ENCODE measurements at places on chromosomes 12 and 14. TPM values are rescaled to one million over a fixed set of nuclear protein-coding genes. Genes with fewer than 3 reads are reported as not detected.

SLC38A4 gene
- total RNA-seq, result 0.45 TPM

RNF212B gene
- total RNA-seq, result not detected

AICDA gene
- total RNA-seq, result not detected

B4GALNT1 gene
- total RNA-seq, result 2.7 TPM

RAB5B gene
- 88.2 TPM for total RNA-seq

RTRAF gene
- total RNA-seq, result 140 TPM

CCDC175 gene
- not detected for total RNA-seq

ASIC1 gene
- 0.71 TPM for total RNA-seq

CEBPE gene
- total RNA-seq, result not detected

PLEK2 gene
- 0.64 TPM for total RNA-seq

RGS6 gene
- 7.6 TPM for total RNA-seq

CD163L1 gene
- total RNA-seq, result 16.7 TPM

NFE2 gene
- 4.9 TPM for total RNA-seq

Data from mesenteric fat pad (tissue), 1 donor.